ENCODE measurements at places on chromosomes 6 and 20.

DNA sequence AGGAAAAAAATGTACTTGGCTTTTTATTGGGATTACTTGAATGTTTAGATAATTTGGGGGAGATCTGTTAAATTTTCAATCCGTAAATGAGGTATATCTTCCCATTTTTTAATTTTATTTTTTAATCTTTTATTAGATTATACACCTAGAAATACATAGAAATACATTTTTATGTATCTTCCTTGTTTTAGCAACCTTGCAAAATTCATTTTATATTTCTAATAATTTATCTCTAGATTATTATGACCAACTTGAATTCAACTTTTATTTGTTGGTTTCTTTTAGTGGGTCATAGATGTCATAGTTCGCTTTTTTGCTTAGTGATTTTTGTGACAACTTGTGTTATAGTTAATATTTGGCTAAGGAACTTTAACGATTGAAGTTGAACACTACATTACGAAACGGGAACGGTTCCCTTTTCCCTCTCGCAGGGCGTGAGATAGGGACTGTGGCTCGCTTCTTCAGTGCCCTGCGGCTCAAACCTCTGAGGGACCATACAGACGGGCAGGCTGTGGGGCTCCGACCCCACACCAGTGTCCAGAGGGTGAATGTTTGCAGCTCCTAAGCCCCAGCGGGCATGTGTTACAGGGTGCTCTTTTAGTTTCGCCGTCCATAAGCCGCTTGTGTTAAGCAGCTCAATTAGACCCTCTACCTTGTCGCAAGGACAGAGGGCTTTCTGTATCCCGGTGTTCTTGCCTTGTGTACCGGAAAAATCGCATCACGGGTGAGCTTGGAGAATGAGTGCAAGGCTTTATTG lies 53.8 kb downstream of the PRND start:
- no peak for DNase-seq

DNA sequence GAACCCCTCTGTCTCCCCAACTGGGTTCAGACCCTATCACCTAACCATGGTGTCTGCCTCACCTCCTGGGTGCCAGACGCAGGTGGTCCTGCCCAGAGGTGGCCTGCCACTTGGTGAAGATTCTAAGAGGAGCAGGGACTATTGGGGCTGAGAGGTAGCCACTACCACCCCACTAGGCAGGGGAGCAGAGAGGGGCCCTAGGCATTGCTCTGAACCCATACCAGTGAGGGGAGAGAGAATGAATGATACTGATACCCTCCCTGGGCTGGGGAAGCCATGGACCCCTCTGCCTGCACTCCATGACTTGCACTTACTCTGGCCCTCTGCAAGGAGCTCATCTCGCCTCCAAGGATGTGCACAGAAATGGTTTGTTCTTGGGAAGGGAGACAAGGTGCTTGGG lies 31.7 kb upstream of the SPDEF start:
- no peak for DNase-seq

DNA sequence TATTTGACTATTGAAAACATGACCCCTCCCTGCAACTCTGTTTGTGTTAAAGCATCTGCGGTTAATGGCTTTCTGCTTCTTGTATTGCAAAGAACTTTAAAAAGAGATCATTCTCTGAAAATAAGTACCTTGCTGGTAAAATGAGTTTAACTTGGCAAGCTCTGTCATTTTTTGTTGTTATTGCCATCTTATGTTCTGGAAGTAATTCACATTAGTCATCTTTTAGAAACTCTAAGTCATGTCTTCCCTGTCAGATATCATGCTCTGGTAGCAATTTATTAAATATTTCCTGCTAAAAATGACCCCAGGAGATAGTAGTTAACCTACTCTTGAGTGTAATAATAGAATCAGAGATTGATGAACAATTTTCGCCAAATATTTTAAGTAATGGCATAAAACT lies 890.6 kb downstream of the KIF16B start:
- no peak for DNase-seq

DNA sequence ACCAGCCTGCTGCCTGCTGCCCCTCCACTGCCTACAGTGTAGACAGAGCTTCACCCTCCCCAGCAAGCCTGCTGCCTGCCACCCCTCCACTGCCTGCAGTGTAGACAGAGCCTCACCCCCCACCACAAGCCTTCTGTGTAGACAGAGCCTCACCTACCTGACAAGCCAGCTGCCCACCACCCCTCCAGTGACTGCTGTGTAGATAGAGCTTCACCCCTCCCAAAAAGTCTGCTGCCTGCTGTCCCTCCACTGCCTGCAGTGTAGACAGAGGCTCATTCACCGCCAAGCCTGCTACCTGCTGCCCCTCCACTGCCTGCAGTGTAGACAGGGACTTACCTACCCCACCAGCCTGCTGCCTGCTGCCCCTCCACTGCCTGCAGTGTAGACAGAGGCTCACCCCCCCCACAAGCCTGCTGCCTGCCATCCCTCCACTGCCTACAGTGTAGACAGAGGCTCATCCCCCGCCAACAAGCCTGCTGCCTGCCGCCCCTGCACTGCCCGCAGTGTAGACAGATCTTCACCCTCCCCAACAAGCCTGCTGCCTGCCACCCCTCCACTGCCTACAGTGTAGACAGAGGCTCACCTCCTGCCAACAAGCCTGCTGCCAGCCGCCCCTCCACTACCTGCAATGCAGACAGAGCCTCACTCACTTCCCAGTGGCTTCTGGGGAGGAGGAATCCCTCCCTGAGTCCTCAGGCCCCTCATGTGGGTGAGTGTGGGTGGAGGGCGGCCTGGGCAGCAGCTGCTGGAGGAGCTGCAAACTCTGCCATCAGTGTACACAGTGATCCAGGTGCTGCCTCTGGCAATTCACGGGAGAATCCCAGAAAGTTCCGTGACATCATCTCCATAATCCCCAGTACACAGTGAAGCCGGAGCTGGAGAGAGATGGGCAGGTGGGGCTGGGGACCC lies 140.9 kb downstream of the DLL1 start:
- DNase-seq: no peak

- DNase-seq: no peak
Measured at GRCh38 chr6:151180330-151181048, 59.3 kb upstream of the AKAP12 start.

DNA sequence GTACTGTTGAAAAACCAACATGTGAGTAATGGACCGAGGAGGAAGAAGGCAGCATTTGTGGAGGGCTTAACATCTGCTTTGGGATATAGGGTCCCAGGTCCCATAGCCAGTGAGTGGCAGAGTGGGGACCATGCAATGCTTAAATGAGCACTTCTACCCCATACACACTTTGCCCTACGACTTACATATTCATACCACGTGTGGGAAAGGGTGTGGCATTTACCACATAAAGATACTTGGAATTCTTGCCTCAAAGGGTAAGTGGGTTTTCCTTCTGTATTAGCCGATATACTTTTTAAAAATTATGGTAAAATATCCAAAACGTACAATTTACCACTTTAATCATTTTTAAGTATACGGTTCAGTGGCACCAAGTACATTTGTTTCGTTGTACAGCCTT lies 199.3 kb downstream of the BACH2 start:
- peak; percentile 55 for DNase-seq

- no peak for DNase-seq
Measured at GRCh38 chr6:36368421-36368820, 19.0 kb downstream of the ETV7 start.

DNA sequence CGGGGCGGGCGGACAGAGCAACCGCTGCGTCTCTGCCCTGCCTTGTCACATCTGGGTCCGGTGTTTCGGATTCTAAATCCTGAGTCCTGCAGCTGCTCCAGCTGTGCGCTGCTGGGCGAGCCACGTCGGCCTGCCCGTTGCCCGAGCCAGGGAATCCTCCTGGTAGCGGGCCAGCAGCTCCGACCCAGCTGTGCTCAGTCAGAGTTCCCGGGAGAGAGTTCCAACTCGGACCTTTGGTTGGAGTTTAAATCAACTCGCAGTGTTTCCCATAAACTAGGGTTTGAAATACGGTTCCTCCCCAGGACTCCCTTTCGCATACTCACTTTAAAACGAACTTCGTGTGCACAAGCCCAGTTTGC lies 315 bp upstream of the PDE10A start:
- no peak for DNase-seq

- no peak for DNase-seq
Measured at GRCh38 chr6:106829451-106829850, 145.1 kb downstream of the CD24 start.

DNA sequence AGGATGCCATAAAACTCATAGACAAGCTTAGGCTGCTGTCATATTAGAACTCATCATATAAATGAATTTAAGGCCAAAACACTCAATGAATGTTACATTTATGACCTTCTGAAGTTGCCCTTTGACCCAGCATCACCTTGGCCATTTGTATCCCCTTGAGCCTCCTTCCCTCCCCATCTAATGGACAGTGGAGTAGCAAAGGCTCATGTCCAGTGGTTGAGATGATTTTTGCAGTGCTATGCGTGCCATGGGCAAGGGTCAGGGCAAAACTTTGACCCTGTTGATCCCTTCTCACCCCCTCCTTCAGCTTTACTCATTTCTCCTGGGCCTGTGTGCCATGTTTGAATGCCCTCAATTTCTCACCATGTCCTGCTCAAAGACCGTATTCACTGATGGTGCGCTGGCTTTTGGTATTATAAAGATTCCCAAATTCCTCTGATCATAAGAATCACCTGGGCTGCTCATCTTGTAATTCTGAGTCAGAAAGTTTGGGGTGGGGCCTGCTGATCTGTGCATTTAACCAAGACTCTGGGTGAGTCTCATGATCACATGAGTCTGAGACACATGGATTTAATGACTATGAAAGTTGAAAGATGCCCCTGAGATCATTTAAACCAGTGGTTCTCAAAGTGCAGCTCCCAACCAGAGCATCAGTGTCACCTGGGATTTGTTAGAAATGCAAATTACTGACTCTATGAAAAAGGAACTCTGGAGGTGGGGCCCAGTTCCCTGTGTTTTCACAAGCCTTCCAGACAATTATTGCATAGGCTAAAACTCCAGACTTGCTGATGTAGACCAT lies 57.5 kb upstream of the IL20RA start:
- DNase-seq: no peak

- no peak for DNase-seq
Measured at GRCh38 chr6:109124219-109124618, 28.9 kb downstream of the CEP57L1 start.

GRCh38 chr6:13012977-13013680 lies 296.6 kb downstream of the PHACTR1 start:
- DNase-seq: no peak

DNA sequence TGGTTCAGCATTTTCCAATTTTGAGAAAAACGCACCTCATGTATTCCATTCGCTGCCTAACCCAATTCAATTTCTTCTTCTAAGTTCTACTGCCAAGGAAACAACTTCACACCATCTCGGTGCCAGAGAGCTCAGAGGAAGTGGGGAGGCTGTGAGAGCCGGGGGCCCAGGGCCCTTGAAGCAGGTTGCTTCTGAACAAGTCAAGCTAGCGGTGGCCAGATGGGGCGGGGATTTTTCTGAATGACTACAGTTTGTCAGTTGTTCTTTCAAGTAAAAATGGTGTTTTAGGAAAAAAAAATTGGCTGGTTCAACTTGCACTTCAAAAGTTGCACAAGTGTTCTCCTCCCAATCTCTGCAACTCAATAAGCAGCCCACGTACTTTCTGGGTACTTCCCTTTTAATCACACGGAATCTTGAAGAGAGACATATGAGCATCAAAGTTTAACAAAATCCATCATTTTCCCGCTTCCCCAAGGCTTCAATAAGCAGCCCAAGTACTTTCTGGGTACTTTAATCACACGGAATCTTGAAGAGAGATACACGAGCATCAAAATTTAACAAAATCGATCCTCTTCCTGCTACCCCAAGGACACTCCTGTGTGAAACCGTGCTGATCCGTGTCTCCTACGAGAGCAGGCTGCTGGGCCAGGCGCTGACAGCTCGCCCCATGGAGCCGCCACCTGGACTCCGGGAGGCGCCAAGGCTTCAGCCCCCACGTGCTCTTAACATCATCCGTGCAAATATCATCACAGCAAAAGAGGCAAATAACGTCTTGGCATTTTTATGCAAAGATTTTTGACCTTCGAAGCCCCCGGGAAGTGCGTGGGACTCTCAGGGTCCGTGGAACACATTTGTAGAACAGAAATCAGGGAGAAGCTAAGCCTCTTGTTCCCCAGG lies 186.7 kb upstream of the PDE10A start:
- no peak for DNase-seq

DNA sequence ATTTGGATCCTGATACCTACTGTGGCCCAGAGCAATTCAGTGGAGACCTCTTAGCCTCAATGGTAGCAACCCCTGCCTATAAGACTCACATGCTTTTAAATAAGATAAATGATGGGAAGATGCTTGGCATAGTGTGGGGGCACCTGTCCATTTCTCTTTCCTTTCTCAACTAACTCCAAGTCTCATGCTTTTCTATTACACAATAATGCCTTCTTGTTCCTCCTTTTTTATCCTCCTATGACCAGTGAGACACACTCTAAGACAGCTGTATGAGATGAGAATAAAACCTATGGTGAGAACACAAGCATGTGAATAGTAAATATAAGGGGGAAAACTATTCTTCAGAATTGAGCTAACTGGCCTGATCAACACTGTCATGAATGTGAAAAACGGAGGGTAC lies 147.0 kb upstream of the STXBP5 start:
- no peak for DNase-seq

DNA sequence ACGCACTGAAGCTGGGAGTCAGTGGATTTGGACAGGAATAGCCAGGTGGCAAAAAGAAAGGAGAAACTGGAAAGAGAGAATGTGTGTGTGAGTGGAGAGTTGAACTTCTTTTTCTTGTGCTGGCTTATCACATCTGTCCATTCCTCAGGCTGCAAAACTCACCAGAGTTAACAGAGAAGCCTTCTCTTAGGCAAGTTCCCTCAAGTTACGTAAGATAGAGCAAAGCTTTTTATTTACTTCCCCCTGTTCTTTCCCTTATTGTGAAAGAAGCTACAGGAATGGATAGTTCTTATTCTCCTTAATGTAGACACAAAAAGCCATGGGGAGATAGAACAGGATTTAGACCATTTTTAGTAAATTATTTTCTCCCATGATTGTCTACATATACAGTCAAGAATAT lies 188.6 kb downstream of the BMP2 start:
- DNase-seq: no peak

DNA sequence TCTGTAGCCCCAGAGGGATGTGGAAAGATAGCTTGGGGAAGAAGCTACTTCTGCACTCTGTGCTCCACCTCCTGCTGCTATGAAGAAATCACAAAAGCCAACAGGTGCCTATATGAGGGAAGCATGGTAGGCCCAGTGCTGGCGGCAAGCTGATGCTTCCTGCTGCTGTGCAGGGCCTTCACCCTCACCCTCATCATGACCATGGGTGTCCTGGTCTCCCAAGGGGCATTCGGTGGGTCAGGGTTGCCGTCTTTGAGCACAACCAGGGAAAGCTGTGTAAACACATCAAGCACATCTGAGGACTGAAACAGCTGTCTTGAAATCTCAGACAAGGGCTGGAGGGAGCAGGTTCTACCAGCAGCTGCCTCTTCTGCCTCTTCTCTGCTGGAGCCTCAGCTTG lies 184.0 kb downstream of the FNDC1 start:
- DNase-seq: no peak

DNA sequence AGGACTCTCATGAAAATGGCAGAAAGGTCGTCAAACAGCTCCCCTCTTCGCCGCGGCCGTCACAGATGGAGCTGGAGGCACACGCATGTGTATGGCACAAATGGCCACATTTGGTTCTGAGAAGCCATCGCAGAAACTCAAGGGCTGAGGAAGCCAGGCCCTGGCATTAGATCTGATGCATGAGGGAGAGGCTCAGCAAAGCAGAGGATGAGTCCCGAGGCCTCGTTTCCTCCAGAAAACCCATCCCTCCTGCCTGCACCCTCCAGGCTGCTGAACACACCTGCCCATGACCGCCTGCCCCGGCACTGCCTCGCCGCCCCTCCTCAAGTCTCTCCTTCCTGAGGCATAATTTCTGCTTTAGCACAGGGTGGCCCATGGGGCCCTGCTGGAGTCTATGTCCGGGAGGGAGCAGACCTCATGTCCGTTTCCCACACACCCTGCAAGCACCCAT lies 240.3 kb downstream of the DLL1 start:
- DNase-seq: no peak

Data from astrocyte (in vitro differentiated cells and primary cell).